Left kidney (tissue), 8 donors: ENCODE measurements at places on chromosomes 6 and 20. TPM values are rescaled to one million over a fixed set of nuclear protein-coding genes. Genes with fewer than 3 reads are reported as not detected.

Gene PCK1
- polyA plus RNA-seq: 17.2 TPM

Gene TPMT
- 25.7 TPM for polyA plus RNA-seq

Gene MCCD1
- 11.9 TPM for polyA plus RNA-seq

Gene RWDD1
- polyA plus RNA-seq: 82.8 TPM

Gene EPPIN
- 0.55 TPM for polyA plus RNA-seq

Gene PM20D2
- 38.1 TPM for polyA plus RNA-seq

Gene FYN
- 169 TPM for polyA plus RNA-seq

Gene COL9A1
- 33.0 TPM for polyA plus RNA-seq

DNA sequence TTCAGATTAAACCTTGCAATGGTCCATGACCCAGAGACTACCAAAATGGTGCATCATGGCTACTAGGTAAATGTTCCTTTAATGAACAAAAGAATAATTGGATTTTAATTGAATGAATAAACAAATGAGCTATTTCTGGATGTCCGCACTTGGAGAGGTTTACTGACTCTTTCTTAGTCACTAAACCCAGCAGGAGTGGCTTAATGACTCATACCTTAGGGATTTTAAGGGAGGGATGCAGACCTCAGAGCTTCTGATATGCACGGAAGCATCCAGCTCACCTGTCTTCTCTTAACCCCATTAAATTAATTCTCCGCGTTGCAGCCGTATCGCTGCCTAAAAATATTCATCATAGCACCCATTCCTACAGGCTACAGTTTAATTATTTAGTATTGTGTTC, 970.0 kb upstream of the SLC35B3 start:
- no peak for DNase-seq

DNA sequence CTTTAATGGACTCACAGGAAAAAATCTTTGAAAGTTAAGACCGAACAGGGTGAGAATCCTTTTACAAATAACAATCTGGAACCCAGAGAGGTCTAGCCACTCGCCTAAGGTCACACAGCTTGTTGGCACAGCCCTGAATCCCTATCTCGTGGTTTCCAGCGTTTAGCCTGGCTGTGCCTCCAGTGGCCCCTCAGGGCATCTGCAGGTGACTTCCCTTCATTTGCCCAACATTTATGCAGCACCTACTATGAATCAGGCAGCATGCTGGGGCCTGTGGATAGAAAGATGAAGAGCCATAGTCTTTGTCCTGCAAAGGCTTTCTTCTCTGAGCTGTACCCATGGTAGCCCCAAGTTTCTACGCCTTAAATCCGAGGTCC, 2.6 kb upstream of the NR2E1 start:
- DNase-seq: no peak

DNA sequence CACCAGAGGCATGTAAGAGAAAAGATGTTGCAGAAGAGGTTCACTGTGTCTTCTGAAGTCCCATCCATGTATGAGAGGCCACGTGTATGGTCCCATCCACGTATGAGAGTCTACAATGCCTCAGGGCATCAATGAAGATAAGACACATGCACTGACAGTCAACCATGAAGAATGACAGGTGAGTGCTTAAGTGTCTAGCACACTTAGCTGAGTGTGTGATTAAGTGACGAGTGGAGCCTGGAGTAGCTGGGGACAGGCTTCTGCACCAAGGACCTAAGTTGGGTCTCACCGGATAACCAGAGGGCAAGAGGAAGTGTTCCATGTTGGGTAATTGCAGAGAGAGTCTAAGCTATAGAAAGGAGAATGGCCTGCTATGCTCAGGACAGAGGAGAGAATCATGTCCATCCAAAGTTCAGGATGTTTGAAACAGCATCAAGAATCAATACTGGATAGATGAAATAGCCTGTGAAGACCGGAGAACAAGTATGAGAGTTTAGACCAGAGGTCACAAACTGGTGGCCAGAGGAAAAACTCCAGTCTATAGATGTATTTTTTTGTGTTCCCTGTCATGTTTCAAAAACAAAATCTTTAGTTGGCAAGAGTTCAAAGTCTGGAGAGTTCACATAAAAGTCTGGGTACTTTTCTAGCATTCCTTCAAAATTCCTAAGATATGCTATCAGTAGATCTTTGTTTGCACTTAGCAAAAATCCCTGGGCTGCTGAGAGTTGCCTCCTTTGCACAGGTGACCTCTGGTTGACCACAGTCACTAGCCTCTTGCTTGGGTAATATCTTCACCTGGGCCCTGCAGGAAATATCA, 165.8 kb downstream of the KIF16B start:
- no peak for DNase-seq

GRCh38 chr6:37866590-37867507, 47.3 kb downstream of the ZFAND3 start:
- no peak for DNase-seq

- DNase-seq: peak; percentile 8
Observed at GRCh38 chr20:22385602-22386305, 198.6 kb downstream of the FOXA2 start.

- no peak for DNase-seq
Observed at GRCh38 chr6:90121982-90122381, 174.7 kb downstream of the BACH2 start.

DNA sequence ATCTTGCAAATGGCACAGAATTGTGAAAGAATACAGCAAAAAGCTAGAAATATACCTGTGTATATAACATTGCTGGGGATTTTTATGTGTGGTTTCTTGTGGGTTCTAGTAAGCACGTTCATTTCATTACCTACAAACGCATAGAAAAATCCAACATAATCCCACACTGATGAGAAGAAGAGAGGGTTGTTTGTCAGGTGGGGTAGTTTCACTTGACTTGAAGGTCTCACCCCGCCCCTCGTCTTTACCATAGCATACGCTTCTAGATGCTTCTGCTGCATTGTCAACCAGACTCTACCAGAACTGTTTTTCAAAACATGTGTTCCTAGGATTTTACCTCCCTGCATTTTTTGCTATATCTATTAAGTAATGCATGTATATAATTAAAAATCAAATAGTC, 284.1 kb upstream of the TAB2 start:
- no peak for DNase-seq

- DNase-seq: no peak
Observed at GRCh38 chr6:129499843-129500219, 210.1 kb downstream of the ARHGAP18 start.

DNA sequence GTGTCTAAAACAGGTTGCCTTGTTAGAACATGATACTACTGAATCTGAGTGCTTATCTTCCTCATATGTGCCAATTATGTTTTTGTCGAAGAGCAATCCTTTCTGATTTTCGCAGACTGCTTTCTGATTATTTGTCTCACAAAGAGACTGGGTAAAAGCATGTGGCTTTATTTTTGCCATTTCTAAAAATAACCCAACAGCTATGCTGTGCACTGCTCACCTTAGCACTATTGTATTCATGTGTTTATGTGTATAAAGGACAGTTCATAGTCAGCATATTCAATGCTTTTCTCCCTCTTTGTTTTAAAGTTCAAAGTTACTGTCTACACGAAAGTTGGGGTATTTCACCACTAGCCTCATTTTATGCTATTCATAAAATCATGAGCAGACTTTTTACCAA, 127.0 kb downstream of the SGK1 start:
- DNase-seq: no peak

GRCh38 chr6:30544666-30545272, 11.5 kb downstream of the GNL1 start:
- DNase-seq: peak; percentile 45

DNA sequence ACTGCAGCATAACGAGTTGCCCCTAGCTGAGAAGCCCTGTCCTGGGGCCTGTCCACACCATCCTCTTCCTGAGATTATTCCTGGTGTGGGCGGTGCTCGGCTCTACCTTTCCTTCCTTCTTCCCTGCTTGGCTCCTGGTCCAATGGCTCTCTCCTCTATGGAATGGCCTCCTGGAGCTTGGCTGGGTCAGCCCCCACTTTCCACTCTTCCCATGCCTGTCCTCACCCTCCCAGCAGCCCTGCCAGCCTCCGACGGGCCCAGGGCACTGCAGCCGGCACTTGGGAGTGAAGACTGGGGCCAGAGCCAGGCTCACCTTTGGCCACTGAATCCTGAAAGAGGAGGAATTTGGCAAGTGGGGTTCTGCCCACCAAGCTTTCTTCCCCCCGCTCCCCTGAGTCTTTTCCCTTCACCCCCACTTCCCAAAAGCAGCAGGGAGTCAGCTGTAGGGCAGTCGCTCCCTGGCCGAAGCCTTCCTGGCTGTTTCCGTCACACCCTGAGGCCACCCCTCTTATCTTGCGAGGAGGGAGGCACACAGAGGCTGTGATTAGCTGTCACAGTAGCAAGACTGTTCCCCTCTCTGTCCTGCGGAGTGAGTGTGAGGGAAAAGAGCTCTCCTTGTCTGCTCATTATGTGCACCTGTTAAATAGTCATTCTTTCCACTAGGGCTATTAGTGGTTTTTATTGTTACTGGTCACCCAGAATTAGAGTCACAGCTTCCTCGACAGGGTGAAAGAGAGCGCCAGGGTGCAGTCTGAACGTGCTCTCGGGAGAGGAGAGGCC, 6.3 kb upstream of the CDSN start:
- DNase-seq: no peak

DNA sequence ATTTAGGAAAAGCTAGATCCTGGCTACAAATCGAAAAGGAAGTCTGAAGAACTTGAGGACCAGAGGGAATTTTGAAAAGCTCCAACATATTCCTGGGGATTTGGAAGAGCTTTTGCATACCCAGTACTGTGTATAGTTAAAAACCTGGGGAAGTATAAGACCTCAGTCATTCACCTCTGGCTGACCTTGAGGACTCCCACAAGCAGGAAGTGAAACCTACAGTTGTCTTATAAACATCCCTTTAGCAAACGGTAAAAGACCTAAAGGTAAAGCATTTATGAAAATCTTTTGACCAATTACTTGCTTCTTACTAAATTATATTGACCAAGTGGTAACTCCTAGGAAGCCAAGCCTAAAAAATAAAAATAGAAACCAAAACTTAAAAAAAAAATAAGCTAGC, 175.0 kb downstream of the HAO1 start:
- DNase-seq: no peak

DNA sequence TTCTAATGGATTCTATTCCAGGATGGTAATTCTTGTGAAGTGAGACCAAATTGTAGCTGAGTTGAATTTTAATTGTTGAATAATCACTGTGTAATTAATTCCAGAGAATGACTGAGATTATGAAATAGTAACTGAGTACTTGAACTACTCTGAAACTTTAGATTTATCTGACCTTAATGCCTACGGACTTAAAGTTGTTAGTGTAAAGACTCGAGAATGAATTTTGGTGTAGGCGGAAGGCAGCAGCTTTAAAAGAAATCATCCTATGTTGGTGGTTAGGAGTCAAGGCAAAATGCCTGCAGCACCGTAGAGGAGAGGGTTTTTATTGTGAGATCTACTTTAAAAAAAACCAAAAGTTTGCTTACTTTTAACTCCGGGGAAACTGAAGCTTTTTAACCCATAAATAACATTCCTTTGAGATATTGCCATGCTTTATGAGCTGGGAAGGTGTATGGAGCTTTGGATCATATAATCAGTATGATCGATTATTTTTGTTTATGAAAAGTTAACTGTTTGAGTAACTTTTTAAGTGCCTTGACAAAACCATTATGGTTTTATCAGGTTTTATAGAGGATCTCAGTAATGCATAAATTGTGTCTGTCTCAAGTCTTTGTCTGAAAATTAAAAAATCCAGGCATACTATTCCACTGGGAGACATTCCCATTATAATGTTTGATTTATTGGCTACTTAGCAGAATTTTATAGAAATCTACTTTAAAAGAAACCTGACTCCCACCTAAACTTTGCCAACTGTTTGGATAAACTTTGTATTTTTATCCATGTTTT, 46.1 kb downstream of the MYO6 start:
- DNase-seq: no peak

GRCh38 chr6:7617801-7618764, 28.1 kb downstream of the SNRNP48 start:
- no peak for DNase-seq

DNA sequence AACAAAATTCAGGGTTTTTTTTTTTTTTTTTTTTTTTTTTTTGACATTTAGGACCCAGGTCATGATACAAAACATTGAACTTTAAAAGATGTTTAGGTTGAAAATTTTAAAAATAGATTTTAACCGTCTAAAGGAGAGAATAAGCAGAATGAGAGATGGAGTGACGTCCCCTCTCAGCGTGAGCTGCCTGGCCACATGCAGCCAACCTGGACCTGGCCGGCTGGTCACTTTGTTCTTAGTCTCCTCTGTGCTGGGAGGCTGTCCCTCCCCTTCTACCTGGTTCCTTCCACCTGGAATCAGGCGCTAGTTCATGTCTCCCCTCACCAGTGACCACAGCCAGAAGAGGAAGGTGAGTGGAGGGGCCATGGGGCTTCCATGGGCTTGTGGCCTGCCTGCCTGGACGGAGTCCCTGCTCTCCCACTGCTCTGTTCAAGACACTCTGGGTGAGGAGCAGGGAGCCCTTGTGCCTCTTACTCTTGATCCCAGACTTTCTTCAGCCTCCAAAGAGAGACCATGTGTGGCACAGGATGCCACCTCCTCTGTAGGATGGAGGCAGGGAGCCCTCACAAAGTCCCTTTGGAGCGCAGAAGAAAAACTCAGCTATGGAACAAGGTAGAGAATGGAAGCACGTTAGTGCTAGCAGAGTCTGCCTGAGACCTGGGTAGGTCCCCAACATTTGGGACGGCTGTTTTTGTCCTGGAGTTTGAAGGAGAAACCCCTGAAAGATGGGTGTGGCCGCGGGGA, 31.7 kb downstream of the IRF4 start:
- no peak for DNase-seq

GRCh38 chr6:168400037-168400436, 40.9 kb upstream of the SMOC2 start:
- no peak for DNase-seq

DNA sequence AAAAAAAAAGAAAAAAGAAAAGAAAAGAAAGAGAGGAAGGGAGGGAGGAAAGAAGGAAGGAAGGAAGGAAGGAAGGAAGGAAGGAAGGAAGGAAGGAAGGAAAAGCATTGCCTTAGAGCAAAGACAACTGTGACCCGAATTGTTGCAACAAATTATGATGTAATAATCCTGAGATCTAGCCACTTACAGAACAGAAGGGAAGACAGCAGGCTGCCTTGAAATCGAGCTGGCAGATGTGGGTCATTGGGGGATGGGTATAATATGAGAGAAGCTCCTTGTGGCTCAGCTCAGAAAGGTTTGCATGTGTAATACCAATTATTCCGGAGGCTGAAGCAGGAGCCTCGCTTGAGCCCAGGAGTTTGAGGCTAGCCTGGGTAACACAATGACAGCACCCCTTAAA, 208.1 kb upstream of the PROKR2 start:
- DNase-seq: no peak

GRCh38 chr6:165599596-165600487, 63.2 kb downstream of the PDE10A start:
- no peak for DNase-seq

GRCh38 chr20:33810259-33810658, 889 bp upstream of the CHMP4B start:
- DNase-seq: no peak

GRCh38 chr6:9576521-9576920, 838.4 kb downstream of the TFAP2A start:
- no peak for DNase-seq

DNA sequence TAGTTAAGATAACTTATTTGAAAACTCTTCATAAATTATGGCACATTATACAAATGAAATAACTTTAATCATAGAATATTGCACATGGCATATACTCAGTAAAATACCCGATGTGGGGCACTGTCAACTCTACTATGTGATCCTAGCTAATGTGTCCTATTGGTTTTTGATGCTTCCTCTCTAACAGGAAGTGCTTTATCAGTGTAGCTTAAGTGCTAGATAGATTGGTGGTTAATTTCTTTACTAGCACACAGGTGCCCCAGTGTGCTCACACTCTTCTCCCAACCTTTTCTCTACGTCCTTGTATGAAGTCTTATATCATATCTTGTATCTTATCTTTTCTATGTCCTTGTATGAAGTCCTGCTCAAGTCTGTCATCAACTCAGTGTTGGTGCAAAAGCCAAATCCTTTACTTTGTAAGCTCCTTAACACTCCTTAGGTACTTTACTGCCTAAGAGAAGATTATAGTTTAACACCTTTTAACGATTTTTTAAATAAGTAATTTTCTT, 358.9 kb downstream of the CENPW start:
- no peak for DNase-seq
